ENCODE measurements at places on chromosomes 16 and 17. TPM values are rescaled to one million over a fixed set of nuclear protein-coding genes. Genes with fewer than 3 reads are reported as not detected.

GRCh38 chr16:84329843-84330684 lies 35.4 kb downstream of the WFDC1 start:
- no peaks in the 10 kb centered on the region for H3K27me3 ChIP-seq
- no peaks in the 10 kb centered on the region for H3K4me1 ChIP-seq
- no peaks in the 10 kb centered on the region for H3K36me3 ChIP-seq
- H3K4me3 ChIP-seq: no peak overlapping the region
- no peak overlapping the region for H3K27ac ChIP-seq

DNA sequence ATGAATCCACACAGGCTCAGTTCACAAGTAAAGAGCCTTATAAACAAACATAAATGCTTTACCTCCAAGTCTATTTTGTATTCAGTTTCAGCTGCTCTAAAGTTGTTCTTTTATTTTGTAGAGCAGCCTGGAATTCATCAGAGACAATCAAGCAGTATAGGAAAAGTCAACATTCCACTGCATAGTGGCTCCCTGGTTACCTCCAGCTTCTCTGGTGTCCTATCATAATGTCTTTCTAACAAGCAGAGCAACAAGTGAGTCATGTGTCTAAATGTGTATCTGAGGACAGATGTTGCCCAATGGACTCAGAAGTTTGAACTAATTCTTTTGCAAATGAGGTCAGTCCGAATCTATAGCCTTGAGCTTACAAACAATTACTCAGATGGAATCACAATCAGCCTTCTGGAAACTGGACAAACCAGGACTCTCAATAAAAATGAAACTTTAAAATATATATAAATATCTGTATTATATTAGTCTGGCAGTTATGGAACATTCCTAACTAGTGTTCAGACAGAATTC lies 292.0 kb upstream of the TOM1L1 start:
- no peaks in the 10 kb centered on the region for H3K4me1 ChIP-seq
- DNase-seq: no peak
- no peaks in the 10 kb centered on the region for H3K36me3 ChIP-seq
- no peak overlapping the region for H3K4me3 ChIP-seq
- H3K27me3 ChIP-seq: no peaks in the 10 kb centered on the region
- H3K27ac ChIP-seq: no peak overlapping the region

DNA sequence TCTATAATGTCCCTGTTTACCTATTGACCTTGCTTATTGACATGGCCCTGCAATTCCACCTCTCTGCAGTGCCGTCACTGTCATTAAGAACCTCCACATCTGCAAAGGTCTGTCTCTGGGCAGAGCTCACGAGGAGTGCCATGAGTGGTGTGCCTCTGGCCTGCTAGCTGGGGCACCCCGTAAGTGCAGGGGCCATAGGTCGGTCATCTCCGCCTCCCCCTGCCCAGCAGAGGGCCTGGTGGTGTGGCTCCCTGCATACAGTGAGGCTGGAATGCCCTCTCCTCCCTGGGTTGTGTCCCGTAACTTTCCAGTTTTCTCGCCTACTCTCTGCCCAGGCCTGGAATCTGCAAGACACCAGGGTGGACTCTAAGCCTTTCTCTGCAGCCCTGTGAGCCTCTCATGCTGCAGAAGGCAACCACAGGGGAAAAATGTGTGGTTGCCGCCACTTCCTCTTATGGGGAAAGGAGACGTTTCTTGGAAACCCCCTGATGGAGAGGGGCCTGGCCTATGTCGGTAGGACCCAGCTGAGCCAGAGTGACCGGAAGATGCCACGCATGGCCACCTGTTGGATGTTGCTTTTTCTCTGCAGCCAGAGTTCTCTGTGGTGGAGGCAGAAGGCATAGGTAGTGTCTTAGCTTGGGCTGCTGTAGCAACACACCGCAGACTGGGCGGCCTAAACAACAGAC lies 2.7 kb upstream of the SNX20 start:
- no peaks in the 10 kb centered on the region for H3K27me3 ChIP-seq
- no peak for DNase-seq
- H3K27ac ChIP-seq: no peak overlapping the region
- H3K36me3 ChIP-seq: no peaks in the 10 kb centered on the region

- no peak overlapping the region for H3K4me3 ChIP-seq
- DNase-seq: no peak
- no peak overlapping the region for H3K27ac ChIP-seq
Measured at GRCh38 chr16:79067600-79067999, 532.9 kb downstream of the MAF start.

- no peak overlapping the region for H3K4me3 ChIP-seq
- no peaks in the 10 kb centered on the region for H3K4me1 ChIP-seq
- H3K36me3 ChIP-seq: no peaks in the 10 kb centered on the region
- DNase-seq: no peak
- H3K27ac ChIP-seq: peak overlapping the region; percentile 36
Measured at GRCh38 chr16:68005786-68006286, 6.6 kb upstream of the DPEP2 start.

GRCh38 chr16:85570213-85570734 lies 42.8 kb upstream of the GSE1 start:
- no peaks in the 10 kb centered on the region for H3K27me3 ChIP-seq
- no peak overlapping the region for H3K4me3 ChIP-seq
- H3K4me1 ChIP-seq: peaks cover 61% of the 10 kb centered on the region
- H3K36me3 ChIP-seq: no peaks in the 10 kb centered on the region
- DNase-seq: no peak

- H3K27me3 ChIP-seq: no peaks in the 10 kb centered on the region
- no peak for DNase-seq
- no peak overlapping the region for H3K27ac ChIP-seq
- H3K36me3 ChIP-seq: no peaks in the 10 kb centered on the region
- no peak overlapping the region for H3K4me3 ChIP-seq
- peaks cover 39% of the 10 kb centered on the region for H3K4me1 ChIP-seq
Measured at GRCh38 chr17:75398279-75398678, 7.2 kb downstream of the GRB2 start.

DNA sequence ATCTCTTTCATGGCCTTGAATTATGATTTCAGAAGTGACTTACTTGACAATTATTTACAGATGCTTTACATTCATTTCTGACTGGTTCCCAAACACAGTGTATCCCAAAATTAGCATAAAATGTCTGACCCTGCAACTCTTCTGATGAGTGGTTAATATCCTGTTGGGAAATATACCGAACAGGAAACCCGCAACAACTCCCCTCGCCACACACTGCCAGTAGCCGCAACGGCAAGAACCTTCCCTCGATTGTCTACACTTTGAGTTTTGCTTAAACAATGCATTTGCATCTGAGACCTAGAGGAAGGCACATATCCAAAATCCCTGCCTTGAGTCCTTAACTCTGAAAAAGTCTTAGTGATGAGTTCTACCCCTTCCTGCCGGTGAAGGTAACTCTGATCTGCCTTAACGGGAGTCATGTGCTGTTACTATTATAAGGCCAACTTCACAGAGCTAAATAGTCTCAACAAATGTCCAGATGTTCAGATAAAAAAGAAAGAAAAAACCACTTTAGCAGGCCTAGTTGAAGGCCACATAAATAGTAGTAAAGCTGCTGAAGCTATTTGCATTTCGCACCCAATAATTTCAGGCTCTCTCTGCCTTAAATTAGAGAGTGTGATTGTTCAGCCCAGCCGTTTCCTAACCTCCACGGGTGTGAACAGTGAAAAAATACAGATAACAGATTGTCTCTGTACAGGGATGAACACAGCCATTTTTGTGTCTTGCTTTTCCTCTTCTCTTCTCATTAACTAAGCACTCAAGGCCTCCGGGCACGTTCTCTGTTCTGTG lies 321.1 kb downstream of the HS3ST3B1 start:
- H3K4me1 ChIP-seq: no peaks in the 10 kb centered on the region
- H3K36me3 ChIP-seq: no peaks in the 10 kb centered on the region
- no peak overlapping the region for H3K4me3 ChIP-seq
- no peak overlapping the region for H3K27ac ChIP-seq

- H3K36me3 ChIP-seq: peaks cover 42% of the 10 kb centered on the region
- no peaks in the 10 kb centered on the region for H3K4me1 ChIP-seq
- no peak for DNase-seq
- H3K27ac ChIP-seq: no peak overlapping the region
- no peaks in the 10 kb centered on the region for H3K27me3 ChIP-seq
- H3K4me3 ChIP-seq: no peak overlapping the region
Measured at GRCh38 chr17:67194134-67194533, 50.9 kb downstream of the HELZ start.

DNA sequence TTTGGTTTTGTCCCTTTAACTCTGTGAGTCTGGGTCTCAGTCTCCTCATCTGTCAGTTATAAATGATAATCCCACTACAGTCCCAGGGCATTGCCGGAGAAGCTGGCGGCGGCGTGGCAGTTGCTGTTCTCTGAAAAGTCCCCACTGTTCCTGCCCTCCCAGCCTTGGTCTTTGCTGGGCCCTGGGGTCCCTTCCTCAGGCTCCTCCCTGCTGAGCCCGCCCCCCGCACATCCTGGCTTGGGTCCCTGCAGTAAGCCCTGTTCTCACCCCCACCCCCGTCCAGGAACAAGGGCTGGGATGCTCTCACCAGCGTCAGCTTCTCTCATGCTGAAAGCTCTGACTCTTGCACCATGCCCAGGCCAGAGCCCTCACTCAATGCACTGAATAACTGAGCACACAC lies 35.3 kb upstream of the PEMT start:
- no peaks in the 10 kb centered on the region for H3K27me3 ChIP-seq
- no peaks in the 10 kb centered on the region for H3K36me3 ChIP-seq
- no peaks in the 10 kb centered on the region for H3K4me1 ChIP-seq
- no peak overlapping the region for H3K27ac ChIP-seq
- DNase-seq: no peak

DNA sequence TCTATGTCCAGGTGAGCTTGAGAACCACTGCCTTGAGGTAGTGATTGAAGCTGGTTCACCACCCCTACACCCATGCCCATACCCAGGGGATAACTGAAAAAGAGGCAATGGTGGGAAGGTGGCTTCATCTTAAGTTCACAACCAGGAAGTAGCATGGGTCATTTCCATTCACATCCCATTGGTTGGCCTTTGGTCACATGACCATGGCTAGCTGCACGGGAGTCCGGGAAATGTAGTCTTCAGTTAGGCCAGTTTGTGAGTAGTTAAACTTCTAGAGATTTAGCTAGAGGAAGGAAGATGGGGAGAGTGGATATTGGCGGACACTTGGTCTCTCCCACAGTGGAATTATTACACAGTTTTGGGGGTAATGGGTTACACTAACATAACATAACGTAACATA lies 92.9 kb downstream of the RGS9 start:
- H3K27me3 ChIP-seq: no peaks in the 10 kb centered on the region
- DNase-seq: no peak
- no peak overlapping the region for H3K27ac ChIP-seq
- H3K4me3 ChIP-seq: no peak overlapping the region
- H3K4me1 ChIP-seq: no peaks in the 10 kb centered on the region

GRCh38 chr16:7405166-7405565 lies 72.5 kb downstream of the RBFOX1 start:
- peaks cover 52% of the 10 kb centered on the region for H3K4me1 ChIP-seq
- peak; percentile 38 for DNase-seq
- H3K36me3 ChIP-seq: no peaks in the 10 kb centered on the region
- peak overlapping the region; percentile 56 for H3K27ac ChIP-seq

GRCh38 chr16:74141015-74141414 lies 155.6 kb upstream of the PSMD7 start:
- no peak overlapping the region for H3K4me3 ChIP-seq
- H3K36me3 ChIP-seq: no peaks in the 10 kb centered on the region
- no peaks in the 10 kb centered on the region for H3K4me1 ChIP-seq
- no peaks in the 10 kb centered on the region for H3K27me3 ChIP-seq
- H3K27ac ChIP-seq: no peak overlapping the region

DNA sequence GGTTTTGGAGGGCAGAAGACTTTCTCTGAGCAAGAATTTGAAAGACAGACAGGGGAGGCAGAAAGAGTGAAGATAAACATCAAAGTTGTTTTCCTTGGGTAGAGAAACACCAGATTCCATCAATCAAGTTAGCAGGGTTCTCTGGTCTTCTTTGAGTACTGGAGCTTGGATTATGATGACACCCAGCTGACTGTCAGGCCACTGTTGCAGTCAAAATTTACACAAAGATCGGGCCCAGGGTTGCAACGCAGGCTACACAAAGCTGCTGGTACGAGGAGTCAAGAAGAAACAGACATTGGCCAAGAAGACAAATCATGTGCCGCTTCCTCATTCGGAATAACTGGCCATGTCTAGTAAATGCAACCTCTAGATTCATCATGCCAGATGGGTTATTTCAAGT lies 396.2 kb upstream of the XYLT1 start:
- no peaks in the 10 kb centered on the region for H3K27me3 ChIP-seq
- no peak for DNase-seq

DNA sequence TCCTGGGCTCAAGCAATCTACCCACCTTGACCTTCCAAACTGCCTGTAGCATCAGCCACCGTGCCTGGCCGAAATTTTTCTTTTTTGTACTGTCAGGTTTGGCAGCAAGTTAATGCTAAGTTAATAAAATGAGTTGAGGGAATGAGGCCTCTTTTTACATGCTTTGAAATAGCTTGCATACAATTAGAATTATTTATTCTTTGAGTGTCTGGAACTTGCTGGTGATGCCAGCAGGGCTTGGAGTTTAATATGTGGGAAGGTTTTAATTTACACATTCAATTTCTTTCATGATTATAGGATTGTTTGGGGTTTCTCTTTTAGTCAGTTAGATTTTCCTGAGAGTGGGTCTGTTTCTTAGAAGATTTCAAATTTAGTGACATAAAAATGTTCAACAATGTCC lies 31.2 kb upstream of the MSI2 start:
- no peaks in the 10 kb centered on the region for H3K27me3 ChIP-seq
- H3K4me1 ChIP-seq: no peaks in the 10 kb centered on the region
- H3K36me3 ChIP-seq: no peaks in the 10 kb centered on the region
- H3K27ac ChIP-seq: no peak overlapping the region

GRCh38 chr17:3658784-3659449 lies 9.5 kb downstream of the TAX1BP3 start:
- peaks cover 18% of the 10 kb centered on the region for H3K4me1 ChIP-seq
- no peaks in the 10 kb centered on the region for H3K27me3 ChIP-seq
- H3K4me3 ChIP-seq: no peak overlapping the region
- no peak for DNase-seq

- peaks cover 12% of the 10 kb centered on the region for H3K27me3 ChIP-seq
- H3K27ac ChIP-seq: no peak overlapping the region
- no peak overlapping the region for H3K4me3 ChIP-seq
- DNase-seq: no peak
Measured at GRCh38 chr16:86955136-86955855, 361.9 kb downstream of the C16orf95 start.

GRCh38 chr17:27296428-27296979 lies 2.6 kb downstream of the WSB1 start:
- peaks cover 47% of the 10 kb centered on the region for H3K4me1 ChIP-seq
- no peaks in the 10 kb centered on the region for H3K27me3 ChIP-seq
- H3K36me3 ChIP-seq: no peaks in the 10 kb centered on the region
- peak overlapping the region; percentile 96 for H3K27ac ChIP-seq
- peak overlapping the region; percentile 90 for H3K4me3 ChIP-seq

GRCh38 chr17:18314059-18314730 lies 599 bp downstream of the TOP3A start:
- H3K27me3 ChIP-seq: no peaks in the 10 kb centered on the region
- no peak for DNase-seq
- H3K27ac ChIP-seq: peak overlapping the region; percentile 95
- H3K36me3 ChIP-seq: no peaks in the 10 kb centered on the region

Gene CACNG1
- 312 TPM for total RNA-seq

Gene ARHGAP44
- total RNA-seq: 2.8 TPM

Gene TAT
- total RNA-seq: 0.26 TPM

Gene AIPL1
- total RNA-seq: not detected

Gene HOXB5
- total RNA-seq: 0.24 TPM

Gene TBC1D3K
- not detected for total RNA-seq

Gene ALOX15B
- 0.13 TPM for total RNA-seq

Gene KIF19
- 0.17 TPM for total RNA-seq

Gene CEP295NL
- total RNA-seq: 0.52 TPM

Gene ZG16B
- not detected for total RNA-seq

Gene CHP2
- not detected for total RNA-seq

Gene E4F1
- 12.8 TPM for total RNA-seq

Gene BICDL2
- not detected for total RNA-seq
